ENCODE measurements at places on chromosomes 7 and 10. TPM values are rescaled to one million over a fixed set of nuclear protein-coding genes. Genes with fewer than 3 reads are reported as not detected.
A peak's percentile ranks its signal among the peaks of the same experiment; 100 is the strongest.

- no peak for DNase-seq
- H3K27me3 ChIP-seq: no peaks in the 10 kb centered on the region
- no peaks in the 10 kb centered on the region for H3K4me1 ChIP-seq
- no peaks in the 10 kb centered on the region for H3K36me3 ChIP-seq
Measured at GRCh38 chr10:79140085-79140793, 71.5 kb downstream of the ZMIZ1 start.

- no peaks in the 10 kb centered on the region for H3K27me3 ChIP-seq
- no peaks in the 10 kb centered on the region for H3K4me1 ChIP-seq
- H3K4me3 ChIP-seq: no peak overlapping the region
- no peak overlapping the region for H3K27ac ChIP-seq
Measured at GRCh38 chr10:123548770-123549169, 117.4 kb upstream of the GPR26 start.

DNA sequence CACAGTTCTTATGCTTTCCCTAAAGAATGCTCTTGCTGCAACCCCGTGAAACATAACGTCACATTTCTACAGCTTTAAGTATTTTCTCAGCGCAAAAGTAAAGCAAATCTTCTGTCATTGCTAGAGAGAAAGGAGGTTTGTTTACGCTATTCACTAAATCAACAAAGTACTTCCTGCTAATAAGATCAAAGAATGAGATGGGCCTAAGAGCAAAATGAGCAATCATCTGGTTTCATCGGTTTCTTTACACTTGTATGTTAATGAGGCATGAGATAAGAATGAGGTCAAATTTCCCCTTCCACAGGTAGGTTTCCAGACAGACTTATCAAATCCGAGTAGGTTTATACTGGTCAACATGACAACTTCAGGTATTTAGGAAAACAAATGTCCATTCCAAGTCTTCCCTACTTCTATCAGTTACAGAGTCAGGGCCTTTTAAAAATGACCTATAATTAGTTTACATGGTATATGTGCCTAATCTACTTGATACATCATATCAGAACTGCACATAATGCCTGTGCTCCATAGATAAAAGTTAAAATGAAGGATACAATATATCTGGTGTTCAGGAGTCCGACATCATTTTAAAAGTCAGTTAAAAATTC, 8.4 kb downstream of the USP6NL start:
- peaks cover 5% of the 10 kb centered on the region for H3K4me1 ChIP-seq
- no peak overlapping the region for H3K4me3 ChIP-seq
- H3K36me3 ChIP-seq: no peaks in the 10 kb centered on the region
- H3K27ac ChIP-seq: no peak overlapping the region

DNA sequence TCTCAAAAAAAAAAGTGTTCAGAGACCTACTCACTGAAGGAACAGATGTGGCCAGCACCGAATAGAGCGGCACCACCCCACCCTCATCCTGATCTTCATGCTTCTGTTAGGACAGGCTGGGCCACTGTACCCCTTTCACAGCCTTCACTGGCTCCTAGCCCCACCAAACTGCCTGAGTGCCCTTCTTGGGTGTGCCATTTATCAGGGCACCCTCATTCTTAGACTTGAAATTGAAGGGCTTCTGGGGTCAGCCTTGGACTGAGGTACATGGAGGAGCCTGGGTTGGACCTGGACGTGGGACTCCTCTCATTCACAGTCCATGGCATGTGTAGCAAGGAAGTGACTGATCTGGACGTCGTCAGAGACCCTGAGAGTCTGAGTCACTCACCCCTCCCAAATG, 190.3 kb downstream of the COBL start:
- no peaks in the 10 kb centered on the region for H3K27me3 ChIP-seq
- no peak overlapping the region for H3K4me3 ChIP-seq
- peak overlapping the region; percentile 49 for H3K27ac ChIP-seq
- H3K36me3 ChIP-seq: no peaks in the 10 kb centered on the region

DNA sequence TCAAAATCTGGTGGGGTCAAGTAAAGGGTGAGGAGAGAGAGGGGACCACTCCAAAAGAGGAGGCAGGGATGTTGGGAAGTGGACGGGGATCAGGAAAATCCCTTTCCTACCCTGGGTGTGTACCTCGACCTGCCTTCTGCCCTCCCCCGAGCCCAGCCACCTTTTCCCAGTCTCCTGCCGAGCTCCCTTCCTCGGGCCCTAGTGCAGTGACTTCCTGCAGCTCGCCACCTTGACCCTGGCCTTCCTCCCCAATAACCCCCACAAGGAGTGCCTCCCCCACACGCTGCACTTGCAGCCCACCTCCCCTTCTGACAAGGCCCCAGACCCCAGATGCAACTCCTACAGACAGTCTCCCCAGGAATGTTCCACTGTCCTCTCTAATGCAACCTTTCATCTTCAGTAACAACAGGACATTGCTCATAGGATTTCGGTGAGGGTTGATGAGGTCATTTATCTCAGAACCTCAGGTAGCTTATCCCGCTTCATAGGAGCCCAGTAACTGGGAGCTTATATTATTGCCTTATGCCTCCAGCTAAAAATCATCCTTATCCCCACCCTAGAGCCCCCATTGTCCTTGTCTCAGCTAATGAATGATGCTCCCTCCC, 90.1 kb downstream of the MKI67 start:
- H3K36me3 ChIP-seq: no peaks in the 10 kb centered on the region
- no peak overlapping the region for H3K27ac ChIP-seq

GRCh38 chr7:132130497-132130896, 445.8 kb downstream of the PLXNA4 start:
- no peaks in the 10 kb centered on the region for H3K36me3 ChIP-seq
- no peaks in the 10 kb centered on the region for H3K4me1 ChIP-seq
- H3K27me3 ChIP-seq: no peaks in the 10 kb centered on the region
- DNase-seq: no peak
- H3K4me3 ChIP-seq: no peak overlapping the region

CYP3A7 gene
- not detected for total RNA-seq

NPSR1 gene
- not detected for total RNA-seq

LMOD2 gene
- not detected for total RNA-seq

Data from tibial nerve (tissue), 4 donors.